ENCODE measurements at places on chromosomes 11 and 22. TPM values are rescaled to one million over a fixed set of nuclear protein-coding genes. Genes with fewer than 3 reads are reported as not detected.

MMP10 gene
- total RNA-seq: 2.8 TPM

LARGE1 gene
- total RNA-seq: 3.5 TPM

APOA4 gene
- total RNA-seq: not detected

CHRM1 gene
- not detected for total RNA-seq

THY1 gene
- total RNA-seq: 9.2 TPM

CLMP gene
- total RNA-seq: 25.7 TPM

SYT12 gene
- total RNA-seq: 9.0 TPM

SEC14L6 gene
- total RNA-seq: not detected

TMPRSS6 gene
- total RNA-seq: not detected

H19 gene
- 810 TPM for total RNA-seq

LINC01488 gene
- total RNA-seq: not detected

BET1L gene
- 21.2 TPM for total RNA-seq

MRGPRE gene
- not detected for total RNA-seq

ELFN2 gene
- 3.2 TPM for total RNA-seq
